Epithelial cell of proximal tubule (primary cell): ENCODE measurements at places on chromosomes 11 and 22. TPM values are rescaled to one million over a fixed set of nuclear protein-coding genes. Genes with fewer than 3 reads are reported as not detected.
A peak's percentile ranks its signal among the peaks of the same experiment; 100 is the strongest.

- DNase-seq: no peak
These were observed 482 bp downstream of the DDX17 start for GRCh38 chr22:38505541-38506117.

GRCh38 chr11:128289048-128289447 lies 298.3 kb downstream of the ETS1 start:
- no peak for DNase-seq

DNA sequence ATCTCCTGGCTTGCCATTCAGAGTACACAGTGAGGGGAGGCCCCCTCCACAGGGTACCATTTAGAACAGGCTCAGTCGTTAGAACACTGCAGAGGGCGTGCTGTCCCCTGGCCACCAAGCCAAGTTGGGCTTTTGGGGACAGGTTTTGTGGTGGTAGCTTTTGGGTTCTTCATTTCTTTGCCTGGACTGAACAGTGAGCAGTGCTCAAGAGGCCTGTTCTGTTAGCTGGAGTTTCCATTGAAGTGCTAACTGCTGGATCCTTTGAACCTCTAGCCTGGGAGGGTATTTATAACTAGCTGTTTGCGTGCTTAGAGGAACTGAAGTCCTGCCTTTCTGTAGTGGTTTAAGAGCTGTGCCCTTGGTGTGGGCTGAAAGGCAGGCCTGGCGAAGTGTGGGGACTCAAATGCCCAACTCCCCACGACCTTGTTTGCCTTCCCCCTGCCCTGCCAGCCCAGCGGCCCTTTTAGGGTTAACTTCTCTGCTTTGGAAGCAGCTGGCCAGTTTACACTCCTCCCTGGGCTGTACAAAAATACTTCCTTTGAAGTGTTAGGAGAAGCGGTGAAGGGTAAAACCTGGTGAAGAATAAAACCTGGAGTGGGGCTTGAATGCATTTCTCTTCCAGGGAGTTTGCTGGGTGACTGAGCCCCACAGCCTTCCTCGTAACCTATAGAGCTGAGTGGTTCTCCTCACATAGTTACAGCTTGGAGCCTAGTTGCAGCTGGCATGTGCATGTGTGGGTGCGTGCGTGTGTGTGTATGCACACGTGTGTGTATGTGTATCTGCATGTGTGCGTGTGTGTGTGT lies 34.6 kb downstream of the ZNRF3 start:
- DNase-seq: peak; percentile 52

DNA sequence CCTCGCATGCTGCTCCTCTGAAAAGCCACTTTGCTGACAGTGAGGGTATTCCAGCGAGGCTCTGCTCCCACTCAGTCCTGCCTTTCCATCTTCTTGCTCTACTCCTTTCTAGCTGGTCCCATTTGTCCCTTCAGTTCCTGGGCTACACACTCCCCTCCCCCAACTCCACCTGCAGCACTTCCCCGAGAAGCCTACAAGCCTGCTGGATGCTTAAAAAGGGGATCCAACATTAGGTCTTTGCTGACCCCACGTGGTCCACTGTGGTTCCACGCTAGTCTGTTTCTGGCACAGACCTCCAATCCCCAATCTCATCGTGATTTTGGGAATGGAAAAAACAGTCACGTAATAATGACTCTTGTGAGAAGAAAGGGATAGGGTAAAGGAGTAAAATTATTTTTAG lies 121.6 kb upstream of the SNX19 start:
- no peak for DNase-seq

DNA sequence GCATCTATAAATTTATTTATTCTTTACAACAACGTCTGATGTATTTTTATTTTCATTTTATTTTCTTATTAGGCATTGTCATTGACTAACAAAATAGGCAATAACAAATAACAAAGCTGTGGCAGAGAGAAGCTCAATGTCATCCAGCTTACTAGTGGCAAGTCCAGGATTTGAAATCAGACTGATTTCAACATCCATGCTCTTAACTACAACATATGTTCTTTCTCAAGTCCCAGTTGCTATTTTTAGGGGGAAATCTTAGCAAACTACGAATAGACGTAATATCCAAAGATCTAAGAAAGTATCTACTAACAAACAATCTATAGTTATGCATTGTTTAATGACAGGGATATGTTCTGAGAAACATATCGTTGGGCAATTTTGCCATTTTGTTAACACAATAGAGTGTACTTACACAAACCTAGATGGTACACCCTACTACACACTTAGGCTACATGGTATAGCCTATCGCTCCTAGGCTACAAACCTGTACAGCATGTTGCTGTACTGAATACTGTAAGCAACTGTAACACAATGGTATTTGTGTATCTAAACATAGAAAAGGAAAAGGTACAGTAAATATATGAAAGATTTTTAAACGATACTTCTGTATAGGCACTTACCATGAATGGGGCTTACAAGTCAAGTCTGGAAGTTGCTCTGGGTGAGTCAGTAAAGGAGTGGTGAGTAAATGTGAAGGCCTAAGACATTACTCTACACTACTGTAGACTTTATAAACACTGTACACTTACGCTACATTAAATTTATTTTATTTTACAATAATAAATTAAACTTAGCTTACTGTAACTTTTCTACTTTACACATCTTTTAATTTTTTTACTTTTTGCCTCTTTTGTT lies 151.3 kb downstream of the DLG2 start:
- DNase-seq: no peak

DNA sequence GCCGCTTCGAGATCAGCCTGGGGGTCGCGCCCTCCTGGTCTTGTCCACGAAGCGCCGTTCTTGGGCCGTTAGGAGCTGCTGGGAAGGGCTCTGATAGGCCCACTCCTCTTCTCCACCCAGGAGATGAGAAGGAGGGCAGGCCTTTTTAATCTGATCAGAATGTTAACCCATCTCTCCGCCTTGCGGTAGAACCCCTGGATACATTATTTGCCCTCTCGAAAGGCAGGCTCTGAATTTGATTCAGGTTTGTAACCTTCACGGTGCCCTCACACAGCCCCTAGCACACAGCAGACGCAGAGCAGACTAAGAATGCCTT lies at the start of gene CCDC83:
TSS of gene CCDC83 (plus strand) at position 43 of the 316 bp plus-strand sequence. CDS start 9,741 bp downstream, outside the sequence.
- no peak for DNase-seq

- no peak for DNase-seq
These were observed 10.1 kb upstream of the RPS3 start for GRCh38 chr11:75389276-75389605.

- no peak for DNase-seq
These were observed 45.3 kb upstream of the ADA2 start for GRCh38 chr22:17264321-17265052.

- no peak for DNase-seq
These were observed 4.9 kb downstream of the EML3 start for GRCh38 chr11:62607714-62608113.

DNA sequence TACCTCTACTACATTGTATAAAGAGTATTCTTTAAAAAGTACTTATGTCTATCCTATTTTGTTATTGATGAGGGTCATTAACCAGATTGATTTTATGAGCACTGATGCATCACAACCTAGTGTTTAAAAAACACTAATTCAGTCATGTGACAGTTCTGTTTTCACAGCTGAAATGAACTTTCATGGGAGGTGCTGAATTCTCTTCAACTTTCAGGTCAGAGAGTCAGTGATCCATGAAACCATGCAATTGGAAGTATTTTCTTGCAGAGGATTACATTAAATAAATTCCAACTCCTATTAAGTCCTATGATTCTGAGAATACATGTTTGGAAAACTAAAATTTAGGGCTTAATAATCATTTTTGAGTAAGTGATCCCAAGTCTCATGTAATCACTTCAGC lies 889.4 kb downstream of the KCNA4 start:
- DNase-seq: peak; percentile 50

- no peak for DNase-seq
These were observed 30.1 kb downstream of the ANO1 start for GRCh38 chr11:70108250-70108649.

- no peak for DNase-seq
These were observed 74.3 kb upstream of the ARHGAP42 start for GRCh38 chr11:100612766-100613165.

DNA sequence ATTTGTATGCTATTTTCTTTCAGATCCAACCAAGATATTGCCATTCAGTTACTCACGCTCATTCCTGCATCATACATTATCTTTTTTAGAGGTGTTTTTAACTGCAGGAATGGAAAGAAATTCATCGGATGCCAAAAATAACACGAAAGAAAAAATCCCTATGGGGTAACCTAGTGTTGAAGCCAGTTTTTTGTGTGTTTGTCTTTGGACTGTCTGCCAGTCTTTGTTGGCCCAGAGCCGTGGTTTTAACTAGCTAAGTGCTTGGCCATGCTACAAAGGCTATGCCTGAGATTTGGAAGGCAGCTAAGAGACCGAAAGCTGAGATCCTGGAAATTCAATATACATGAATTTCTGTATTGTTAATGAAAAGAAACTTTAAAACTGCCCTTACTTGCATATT lies 309.8 kb upstream of the CNTN5 start:
- no peak for DNase-seq

DNA sequence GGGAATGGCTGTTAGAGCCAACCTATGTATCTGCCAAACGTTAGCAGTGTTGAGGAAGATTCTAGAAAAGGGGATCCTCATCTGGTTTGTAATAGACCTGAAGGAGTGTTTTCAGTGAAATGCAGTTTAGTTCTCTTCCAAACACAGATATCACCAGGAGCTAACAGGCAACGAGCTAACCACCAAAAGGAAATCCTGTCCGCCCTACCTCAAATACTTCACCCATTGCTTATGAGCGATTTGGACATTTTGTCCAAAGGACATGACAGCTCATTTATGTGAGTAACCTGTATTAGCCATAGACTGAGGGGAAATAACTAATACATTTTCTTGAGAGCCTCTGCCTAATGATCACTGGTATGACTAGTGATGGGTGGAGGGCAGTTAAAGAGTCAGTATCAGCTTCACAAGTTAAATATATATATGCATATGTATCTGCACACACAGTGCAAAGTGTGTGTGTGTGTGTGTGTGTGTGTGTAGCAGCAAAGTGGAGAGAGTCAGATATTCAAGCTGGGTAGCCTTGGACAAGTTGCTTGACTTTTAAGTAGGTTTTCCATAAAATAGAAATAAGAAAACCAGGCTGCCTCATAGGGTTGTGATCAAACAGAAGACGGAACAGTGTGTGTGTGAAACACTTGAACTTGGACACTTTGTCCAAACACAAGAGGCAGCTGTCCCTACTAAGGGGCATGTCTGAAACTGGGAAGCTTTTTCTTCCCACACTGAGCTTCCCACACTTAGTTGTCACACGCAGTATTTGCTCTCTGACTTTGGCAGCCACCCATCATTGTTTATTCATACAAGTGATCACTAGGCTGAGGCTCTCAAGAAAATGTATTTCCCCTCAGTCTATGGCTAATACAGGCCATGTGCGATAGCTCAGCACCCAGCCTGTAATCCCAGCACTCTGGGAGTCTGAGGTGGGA lies 940 bp upstream of the C11orf91 start:
- DNase-seq: no peak

DNA sequence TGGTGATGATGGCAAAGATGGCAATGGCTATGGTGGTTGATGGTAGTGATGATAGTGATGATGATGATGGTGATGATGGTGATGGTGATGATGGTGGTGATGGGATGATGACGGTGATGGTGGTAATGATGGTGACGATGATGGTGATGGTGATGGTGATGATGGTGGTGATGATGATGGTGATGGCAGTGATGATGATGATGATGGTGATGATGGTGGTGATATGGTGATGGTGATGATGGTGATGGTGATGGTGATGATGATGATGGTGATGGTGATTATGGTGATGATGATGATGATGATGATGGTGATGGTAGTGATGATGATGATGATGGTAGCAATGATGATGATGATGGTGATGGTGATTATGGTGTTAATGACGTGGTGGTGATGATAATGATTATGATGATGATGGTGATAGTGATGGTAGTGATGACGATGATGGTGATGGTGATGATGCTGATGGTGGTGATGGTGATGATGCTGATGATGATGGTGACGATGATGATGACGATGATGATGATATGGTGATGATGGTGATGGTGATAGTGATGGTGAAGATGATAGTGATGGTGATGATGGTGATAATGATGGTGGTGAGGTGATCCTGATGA lies 232.1 kb downstream of the BRD1 start:
- no peak for DNase-seq

MMP11 gene
- 11.4 and 22.3 TPM in 2 replicates for total RNA-seq

ADM2 gene
- total RNA-seq: 3.9 and 4.4 TPM in 2 replicates

C1QTNF4 gene
- total RNA-seq: 2.9 and 3.1 TPM in 2 replicates

NCAM1 gene
- total RNA-seq: 2.2 and 3.1 TPM in 2 replicates

OR6A2 gene
- 0.07 TPM in 1 of 2 replicates, not detected in the other for total RNA-seq

ARL14EP gene
- total RNA-seq: 13.7 and 15.2 TPM in 2 replicates

CCDC15 gene
- total RNA-seq: 3.3 and 3.4 TPM in 2 replicates
